Tibial nerve (tissue), 4 donors: ENCODE measurements at places on chromosomes 13 and 19.
A peak's percentile ranks its signal among the peaks of the same experiment; 100 is the strongest.

DNA sequence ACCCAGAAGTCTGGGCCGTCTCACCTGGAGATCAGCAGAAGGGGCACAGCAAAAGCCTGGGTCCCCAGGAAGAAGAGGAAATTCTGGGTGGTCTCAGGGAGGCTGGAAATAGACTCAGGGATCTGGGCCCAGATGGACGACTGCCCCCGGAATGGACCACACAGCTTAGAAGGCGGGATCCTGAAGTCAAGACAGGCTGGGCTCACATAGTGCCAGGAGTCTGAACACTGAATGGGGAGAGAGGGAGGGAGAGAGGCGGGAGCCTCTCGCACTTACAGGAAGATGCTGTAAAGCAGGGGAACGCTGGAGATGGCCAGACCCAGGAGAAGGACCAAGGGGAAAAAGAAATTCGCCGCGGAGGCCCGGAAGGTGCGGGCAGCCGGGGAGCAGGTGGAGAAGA is 1.3 kb upstream of the LENG1 start:
- no peak for DNase-seq

- no peak for DNase-seq
Measured at GRCh38 chr13:21176982-21177284, 475 bp downstream of the MRPL57 start.

DNA sequence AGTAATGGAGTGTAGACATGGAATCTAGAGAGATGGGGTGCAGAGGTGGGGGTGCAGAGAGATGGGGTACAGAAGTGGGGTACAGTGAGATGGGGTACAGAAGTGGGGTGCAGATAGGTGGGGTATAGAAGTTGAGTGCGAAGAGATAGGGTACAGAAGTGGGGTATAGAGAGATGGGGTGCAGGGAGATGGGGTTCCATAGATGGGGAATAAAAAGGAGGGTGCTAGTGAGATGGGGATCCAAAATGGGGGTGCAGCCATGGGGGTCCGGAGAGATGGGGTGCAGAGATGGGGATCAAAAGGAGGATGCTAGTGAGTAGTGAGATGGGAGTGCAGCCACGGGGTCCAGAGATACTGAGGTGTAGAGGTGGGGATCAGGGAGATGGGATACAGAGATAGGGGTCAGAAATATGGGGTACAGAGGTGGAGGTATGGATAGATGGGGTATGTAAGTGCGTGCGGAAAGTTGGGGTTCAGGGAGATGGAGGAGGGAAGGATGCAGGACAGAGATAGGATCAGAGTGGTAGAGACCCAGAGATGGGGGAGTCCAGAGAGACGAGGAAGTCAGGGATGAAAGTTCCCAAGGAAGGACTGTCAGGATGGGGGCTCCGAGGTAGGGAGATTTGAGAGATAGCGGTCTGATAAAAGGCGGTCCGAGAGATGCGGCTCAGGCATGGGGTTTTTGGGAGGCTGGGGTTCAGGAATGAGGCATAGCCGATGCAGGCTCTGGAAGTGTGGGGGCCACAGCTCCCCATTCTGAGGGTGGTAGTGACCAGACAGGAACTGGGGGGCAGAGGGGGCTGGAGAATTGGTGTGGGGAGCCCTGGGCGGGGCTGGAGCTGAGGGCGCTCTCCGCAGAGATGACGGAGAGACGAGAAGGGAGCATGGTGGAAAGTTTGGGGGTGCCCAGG is 3.4 kb downstream of the PALM3 start:
- DNase-seq, result no peak

- no peak for DNase-seq
Measured at GRCh38 chr13:87678372-87678752, 7.2 kb downstream of the SLITRK5 start.

DNA sequence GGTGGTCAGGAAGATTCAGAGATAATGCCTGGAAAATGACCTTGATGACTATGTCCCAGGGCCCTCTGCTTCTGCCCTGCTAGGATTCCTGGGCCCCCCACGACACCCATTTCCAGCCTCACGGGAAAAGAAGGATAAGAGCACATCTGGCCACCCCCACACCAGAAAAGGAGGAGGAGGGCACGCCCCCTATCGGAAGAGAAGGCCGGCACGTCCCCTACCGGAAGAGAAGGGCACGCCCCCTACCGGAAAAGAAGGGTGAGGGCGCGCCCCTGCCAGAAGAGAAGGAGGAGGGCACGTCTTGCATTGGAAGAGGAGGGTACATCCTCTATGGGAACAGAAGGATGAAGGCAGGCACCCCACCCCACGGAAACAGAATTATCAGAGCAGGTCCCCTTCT is 84.3 kb downstream of the IER2 start:
- peak; percentile 8 for DNase-seq

GRCh38 chr13:25946321-25946720 is 105.5 kb downstream of the SHISA2 start:
- no peak for DNase-seq

DNA sequence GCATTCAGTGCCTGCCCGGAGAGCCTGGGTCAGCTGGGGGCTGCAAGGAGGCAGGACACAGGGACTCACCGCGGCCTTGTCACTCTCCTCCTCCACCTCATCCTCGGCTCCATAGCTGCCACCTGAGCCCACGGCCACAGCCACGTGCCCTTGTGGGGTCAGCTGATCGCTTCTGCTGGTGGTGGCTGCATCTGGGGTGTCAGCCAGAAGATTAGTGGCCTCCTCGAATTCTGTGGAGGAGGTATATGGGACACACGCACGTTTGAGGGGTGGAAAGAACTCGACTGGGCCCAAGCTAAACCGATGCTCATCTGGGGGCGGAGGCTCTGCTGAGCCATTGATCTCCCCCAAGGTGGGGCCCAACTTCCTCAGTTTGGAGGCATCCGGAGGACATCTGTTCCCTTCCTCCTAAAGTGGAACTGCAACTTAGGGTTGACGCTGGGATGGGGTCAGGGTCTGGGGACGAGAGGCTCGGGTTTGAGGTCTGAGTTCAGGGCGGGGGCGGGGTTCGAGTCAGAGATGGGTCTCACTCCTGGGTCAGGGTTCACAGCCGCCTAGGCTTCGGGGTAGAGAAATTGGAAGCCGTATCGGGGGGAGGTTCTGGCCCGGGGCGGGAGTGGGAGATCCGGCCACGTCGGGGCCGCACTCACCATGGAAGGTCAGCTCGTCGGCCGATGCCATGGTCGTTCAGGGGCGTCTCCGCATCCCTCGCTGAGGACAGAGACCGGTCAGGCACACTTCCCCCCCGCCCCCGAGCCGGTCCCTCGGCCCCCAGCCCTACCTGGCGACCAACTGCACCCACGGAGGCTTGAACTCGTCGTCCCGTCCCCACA is 493 bp downstream of the YIPF2 start:
- DNase-seq, result no peak

DNA sequence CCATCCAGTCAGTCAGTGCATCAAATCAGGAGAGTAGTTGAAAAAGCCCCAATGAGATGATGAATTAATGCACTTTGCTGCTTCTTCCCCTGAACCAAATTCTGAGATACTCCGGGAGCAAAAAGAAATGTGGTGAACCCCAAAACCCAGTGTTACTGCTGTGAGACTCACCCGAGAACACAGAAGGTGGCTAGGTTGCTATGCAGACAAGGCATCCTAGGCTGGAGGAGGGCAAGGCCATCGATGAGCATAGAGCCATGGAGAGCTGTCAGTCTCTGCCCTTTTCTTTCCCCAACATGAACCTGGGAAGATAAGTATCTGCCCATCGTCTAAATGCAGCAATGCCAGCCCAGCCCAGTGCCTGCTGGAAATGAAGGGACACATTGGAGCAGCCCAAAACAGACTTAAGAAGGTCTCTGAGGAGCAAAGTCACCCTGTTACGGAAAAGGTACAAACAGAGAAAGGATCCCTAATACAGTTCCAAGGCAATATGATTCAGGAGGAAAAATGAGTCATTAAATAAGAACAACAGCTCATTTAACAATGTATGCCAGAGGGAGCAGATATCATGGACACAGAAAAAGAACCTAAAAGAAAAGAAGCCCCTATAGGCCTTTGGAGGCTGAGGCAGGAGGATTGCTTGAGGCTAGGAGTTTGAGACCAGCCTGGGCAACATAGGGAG is 272.0 kb downstream of the FOXO1 start:
- no peak for DNase-seq

DNA sequence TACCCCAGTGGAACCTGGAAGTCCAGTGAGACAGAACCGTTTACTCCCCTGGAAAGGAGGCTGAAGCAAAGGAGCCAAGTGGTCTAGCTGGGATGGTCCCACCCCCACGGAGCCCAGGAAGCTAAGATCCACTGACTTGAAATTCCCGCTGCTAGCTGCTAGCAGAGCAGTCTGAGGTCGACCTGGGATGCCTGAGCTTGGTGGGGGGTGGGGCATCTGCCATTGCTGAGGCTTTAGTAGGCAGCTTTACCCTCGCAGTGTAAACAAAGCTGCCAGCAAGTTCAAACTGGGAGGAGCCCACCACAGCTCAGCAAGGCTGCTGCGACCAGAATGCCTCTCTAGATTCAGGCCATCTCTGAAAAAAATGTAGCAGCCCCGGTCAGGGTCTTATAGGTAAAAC is 437.0 kb downstream of the SUCLA2 start:
- no peak for DNase-seq

GRCh38 chr19:58145849-58146248 is 4.7 kb downstream of the ZNF329 start:
- DNase-seq, result no peak

- DNase-seq, result no peak
Measured at GRCh38 chr13:111491659-111492058, 171.2 kb downstream of the TEX29 start.

- DNase-seq, result no peak
Measured at GRCh38 chr19:31535691-31536460, 186.6 kb upstream of the TSHZ3 start.

DNA sequence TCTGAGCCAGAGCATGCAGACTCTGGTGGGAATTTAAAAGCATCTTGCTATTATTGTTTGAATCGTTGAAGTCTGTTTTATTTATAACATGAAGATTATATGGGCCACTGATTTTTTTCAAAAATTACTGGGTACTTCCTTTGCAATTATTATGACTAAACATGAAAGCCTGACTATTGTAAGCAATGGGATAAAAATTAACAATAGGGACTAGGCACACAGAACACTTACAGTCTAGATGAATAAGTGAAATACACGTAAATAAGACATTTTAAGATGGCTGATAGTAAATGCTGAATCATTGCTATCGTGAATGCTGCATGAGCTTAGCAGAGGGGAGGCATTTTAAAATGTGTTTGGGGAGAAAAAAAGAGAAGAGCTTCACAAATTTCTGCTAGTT is 81.0 kb upstream of the MAB21L1 start:
- no peak for DNase-seq

GRCh38 chr13:41782086-41782485 is 178.8 kb downstream of the VWA8 start:
- no peak for DNase-seq

DNA sequence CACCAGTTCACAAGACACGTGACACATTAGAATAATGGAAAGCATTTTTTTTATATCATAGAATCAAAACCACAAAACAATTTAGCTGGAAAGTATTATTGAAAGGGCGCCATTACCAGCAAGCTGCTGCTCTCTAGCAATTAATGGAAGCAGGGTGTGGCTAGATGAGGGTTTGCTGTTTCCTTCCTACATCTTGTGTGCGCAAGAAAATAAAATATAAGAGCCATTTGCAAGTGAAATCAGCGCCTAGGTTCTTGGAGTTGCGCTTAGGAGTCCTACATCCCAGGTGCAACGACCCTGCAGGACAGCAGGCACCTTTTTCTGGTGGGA is 140.9 kb downstream of the ZNF536 start:
- DNase-seq, result no peak

- no peak for DNase-seq
Measured at GRCh38 chr13:29887686-29888085, 37.3 kb upstream of the UBL3 start.

GRCh38 chr13:97280478-97280877 is 58.3 kb downstream of the MBNL2 start:
- no peak for DNase-seq

DNA sequence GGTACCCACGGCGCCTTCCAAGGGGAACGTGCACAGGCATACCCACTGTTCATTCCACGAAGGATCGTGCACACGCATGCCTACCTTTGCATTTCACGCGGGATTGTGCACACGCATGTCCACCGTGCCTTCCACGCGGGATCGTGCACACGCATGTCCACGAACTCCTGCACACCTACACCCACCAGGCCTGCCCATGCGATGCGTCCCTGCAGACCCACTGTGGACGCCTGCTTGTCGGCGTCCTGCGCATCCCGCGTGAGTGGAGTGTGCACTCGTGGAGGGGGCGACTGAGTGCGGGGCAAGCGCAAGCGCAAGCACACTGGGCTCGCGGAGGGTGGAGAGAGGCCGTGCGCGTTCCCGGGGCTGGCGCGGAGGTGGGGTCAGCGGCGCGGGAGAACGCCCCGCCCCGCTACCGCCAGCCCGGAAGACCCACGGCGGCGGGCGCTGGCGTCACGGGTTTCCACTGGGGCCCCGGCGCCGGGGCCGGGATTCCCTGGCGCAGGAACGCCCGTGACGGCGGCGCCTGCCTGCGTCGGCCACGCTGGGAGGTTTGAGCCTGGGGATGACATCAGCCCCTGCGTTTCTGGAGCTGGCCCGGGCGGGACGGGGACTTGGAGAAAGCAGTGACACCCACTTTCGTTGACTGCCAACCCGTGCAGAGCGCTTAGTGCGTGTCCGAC is 18.7 kb downstream of the GADD45B start:
- peak; percentile 60 for DNase-seq

DNA sequence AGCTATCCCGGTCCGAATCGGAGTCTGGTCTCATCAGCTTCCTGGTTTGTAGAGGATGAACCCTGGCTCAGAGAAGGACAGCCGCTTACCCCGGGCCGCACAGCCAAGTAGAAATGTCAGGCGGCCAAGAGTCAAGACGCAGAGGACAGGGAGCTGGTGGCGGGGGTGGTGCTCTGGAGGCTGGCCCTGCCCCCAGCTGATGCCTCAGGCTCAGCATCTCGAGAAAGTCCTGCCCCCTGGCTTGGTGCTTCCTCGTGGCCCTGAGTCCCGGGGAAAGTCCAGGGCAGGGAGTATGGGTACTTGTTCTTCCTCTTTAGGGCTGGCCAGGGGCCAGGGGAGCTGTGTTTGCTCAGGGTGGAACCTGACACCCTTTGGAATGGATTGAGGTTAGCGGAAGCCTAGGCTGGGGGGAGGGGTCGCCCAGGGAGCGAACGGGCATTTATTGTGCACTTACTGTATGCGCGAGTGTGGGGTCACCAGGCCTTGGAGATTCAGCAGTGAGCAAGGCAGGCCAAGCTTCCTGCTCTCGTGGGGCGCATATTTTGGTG is 2.2 kb downstream of the TJP3 start:
- DNase-seq, result peak; percentile 52

GRCh38 chr19:13995878-13996765 is 10.0 kb downstream of the RFX1 start:
- no peak for DNase-seq

DNA sequence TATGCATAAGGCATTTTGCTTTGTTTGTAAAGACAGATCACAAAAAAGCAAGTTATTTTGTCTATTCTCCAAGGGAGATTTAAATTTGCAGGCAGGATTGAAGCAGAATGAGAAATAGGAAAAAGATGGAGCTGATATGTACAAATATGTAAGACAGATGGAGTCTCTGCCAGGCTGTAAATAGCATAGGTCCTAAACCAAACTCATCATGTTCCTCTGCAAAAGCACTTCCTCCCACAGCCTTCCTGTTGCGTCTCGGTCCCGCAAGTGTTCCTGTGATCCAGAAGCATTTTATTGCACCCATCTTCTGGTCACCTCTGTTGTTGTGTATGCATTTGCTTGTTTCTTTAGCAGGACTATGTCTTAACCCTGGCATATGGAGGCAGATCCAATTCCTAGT is 95.7 kb upstream of the CLDN10 start:
- DNase-seq, result no peak

GRCh38 chr13:85816413-85816812 is 17.2 kb upstream of the SLITRK6 start:
- DNase-seq, result no peak
